ENCODE measurements at places on chromosomes 16 and 17.
A peak's percentile ranks its signal among the peaks of the same experiment; 100 is the strongest.

DNA sequence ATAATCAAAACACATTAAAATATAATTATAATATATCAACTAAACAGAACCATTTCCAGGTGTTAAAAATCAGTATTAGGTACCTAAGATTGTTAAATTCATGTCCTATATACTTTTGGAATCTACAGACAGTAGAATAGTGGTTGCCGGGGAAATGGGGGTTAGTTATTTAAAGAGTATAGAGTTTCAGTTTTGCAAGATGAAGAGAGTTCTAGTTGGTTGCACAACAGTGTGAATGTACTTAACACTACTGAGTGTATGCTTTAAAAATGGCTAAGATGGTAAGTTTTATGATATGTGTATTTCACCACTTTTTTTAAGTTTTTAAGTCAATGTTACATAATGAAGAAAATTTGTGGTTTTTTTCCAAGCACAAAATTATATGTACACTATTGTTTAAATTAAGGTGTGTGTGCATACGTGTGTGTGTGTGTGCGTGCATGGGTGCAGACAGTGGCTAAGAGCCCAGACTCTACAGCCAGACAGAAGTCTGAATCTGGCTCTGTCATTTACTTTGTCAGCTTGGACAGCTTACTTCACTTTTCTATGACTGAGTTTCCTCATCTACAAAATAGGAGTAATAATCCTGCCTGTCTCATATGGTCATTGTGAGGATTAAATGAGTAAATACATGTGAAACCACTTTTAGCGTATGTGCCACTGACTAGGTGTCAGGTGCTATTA is 25.3 kb upstream of the PHAF1 start:
- no peak for DNase-seq

DNA sequence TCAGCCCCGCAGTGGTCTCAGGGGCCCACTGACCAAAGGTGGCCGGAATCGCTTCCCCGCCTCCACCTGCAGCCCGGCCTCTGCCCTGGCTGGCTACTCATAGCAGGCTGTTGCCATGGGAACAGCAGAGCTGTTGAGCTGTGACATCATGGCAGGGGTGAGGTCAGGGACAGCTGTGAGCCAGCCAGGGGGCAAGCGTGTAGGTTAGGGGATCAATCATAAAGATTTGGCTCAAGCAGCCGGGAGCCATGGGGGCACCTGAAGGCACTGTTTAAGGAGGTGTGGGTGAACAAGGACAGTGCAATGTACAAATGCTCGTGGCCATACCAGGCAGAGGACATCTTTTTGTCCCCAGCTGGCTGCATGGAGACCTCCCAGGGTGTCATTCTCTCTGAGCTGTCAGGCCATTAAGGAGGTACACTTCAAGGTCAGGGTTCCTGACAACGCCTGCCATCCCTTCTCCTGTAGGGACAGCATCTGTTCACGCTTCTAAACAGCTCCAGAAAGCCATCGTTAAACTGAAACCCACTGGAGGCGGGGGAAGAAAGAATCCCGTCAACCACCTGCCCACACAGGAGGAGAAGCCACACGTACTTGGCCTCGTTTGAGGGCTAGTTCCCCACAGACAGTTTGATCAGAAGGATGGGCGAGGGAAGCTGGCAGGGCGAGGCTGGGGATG is at the start of gene CEP295NL:
Gene CEP295NL (minus strand): TSS at position 101 of the 679 bp plus-strand sequence. CDS start 1,373 bp downstream, outside the sequence.
- DNase-seq: no peak

GRCh38 chr17:50055426-50056216 is at the start of gene ITGA3:
TSS of gene ITGA3 (plus strand) at chr17:50056110. CDS start at chr17:50056440, 330 bp downstream.
- DNase-seq: peak; percentile 83

DNA sequence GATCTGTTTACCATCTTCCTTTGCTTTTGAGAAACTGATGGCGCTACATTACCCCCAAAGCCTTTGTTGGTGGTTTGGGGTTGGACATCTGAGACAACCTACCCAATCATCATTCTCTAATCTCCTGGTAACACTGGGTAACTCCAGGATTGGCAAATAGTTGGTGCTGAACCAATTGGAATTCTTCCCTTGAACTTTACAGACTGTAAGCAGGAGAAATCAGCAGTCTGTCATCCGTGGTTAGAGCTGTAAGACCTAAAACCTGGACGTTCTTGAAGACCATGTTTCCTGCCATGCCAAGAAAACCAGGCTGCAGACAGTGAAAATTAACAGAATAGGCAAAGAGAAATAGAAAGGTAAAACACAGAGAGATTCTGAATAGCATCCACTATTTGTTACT is 398.8 kb upstream of the SALL1 start:
- DNase-seq: no peak

DNA sequence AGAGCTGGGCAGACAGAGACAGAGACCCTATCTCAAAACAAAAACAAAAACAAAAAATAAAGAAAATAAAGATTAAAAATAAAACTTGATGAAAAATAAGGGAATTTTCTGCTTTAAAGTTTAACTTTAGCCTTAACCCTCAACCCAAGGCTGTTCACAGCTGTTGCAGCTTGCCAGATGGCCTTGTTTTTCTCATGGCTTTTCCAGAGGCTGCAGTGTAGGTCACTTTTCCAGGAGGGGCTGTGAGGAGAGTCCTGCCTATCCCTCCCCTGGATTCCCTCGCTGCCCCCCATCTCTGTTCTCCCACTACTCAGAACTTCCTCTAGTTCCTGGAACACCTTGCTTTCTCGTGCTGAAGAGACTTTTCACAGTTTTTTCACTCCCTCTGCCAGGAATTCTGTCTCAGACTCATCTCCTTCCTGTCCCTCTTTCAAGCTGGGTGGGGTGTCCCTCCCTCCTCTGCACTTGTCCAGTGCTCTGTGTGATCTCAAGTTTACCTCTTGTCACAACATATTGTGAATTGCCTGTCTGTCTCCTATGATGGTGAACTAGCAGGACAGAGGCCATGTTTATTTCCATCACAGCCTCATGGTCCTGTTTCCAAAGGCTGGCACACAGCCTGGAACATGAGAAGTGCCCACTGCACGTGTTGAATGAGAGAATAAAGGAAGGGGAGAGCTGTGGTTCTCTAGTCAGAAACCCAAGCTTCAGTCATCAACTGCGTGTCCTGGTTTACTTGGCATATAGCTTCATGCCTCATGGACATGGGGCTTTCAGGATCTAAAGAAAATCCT is 69.9 kb upstream of the MSI2 start:
- DNase-seq: peak; percentile 36

- no peak for DNase-seq
These were observed 46.3 kb downstream of the METRNL start for GRCh38 chr17:83125515-83126274.
